ENCODE measurements at places on chromosomes 6 and 20. TPM values are rescaled to one million over a fixed set of nuclear protein-coding genes. Genes with fewer than 3 reads are reported as not detected.

Gene LPA
- not detected for total RNA-seq

Gene C6orf132
- total RNA-seq = 21.3 TPM

Gene NR2E1
- not detected for total RNA-seq

Gene L3MBTL3
- 19.3 TPM for total RNA-seq

GRCh38 chr20:48750941-48751635 lies 76.7 kb downstream of the PREX1 start:
- no peak for DNase-seq

GRCh38 chr6:36402481-36402880 lies 15.0 kb upstream of the ETV7 start:
- DNase-seq = no peak

- no peak for DNase-seq
Measured at GRCh38 chr20:57386762-57387161, 4.4 kb upstream of the RBM38 start.

DNA sequence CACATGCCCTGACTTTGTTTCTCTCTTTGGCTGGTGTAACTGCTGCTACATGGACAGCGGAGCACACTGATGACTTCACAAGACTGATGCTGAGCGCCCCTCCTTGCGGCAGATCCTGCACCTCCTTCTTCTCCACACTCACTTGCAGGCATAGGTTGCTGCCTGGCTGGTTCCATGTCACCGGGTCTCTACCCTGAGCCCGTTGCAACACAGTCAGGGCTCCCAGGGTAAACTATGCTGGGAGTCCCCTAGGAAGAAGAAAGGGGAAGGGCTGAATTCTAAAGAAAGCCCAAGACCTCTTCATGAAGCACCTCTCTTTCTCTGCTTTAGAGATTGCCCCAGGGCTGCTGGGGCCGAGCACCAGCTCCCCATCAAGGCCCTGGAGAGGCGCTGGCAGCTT lies 83.3 kb upstream of the DUSP22 start:
- DNase-seq = no peak

All from foreskin keratinocyte (primary cell).